Activated T-cell treated with anti-CD3 and anti-CD28 coated beads, Interleukin-2, amount 50 U/mL, for 72 hours (primary cell): ENCODE measurements at places on chromosomes 2 and 18. TPM values are rescaled to one million over a fixed set of nuclear protein-coding genes. Genes with fewer than 3 reads are reported as not detected.

- H3K27ac ChIP-seq = peak overlapping the region; percentile 84
- no peak overlapping the region for H3K4me3 ChIP-seq
- peaks cover under 1% of the 10 kb centered on the region for H3K36me3 ChIP-seq
- H3K27me3 ChIP-seq = no peaks in the 10 kb centered on the region
- H3K4me1 ChIP-seq = peaks cover 97% of the 10 kb centered on the region
Observed at GRCh38 chr18:13288509-13289133, 70.1 kb downstream of the LDLRAD4 start.

LBX2 gene
- 1.2 TPM for total RNA-seq

DNA sequence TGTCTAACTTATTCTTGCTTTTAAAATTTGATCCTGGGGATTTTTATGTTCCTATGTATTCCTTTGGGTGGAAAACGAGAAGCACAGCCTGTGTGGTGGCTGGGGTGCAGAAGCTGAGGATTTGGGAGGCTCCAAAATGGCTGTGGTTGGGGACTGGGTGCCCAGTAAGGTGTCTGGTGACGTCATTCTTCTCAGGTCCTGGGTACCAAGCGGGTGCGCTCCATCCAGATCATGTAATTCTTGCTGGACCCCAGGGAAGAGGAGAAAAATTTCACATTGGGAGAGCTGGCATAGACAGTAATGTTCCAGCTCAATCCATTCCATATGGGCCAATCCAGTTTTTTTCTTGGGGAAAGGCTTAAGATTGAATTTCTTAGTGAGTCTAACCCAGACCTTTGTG, 61.1 kb upstream of the THOC1 start:
- H3K27ac ChIP-seq = no peak overlapping the region
- no peaks in the 10 kb centered on the region for H3K4me1 ChIP-seq
- no peak for DNase-seq
- H3K27me3 ChIP-seq = no peaks in the 10 kb centered on the region

REEP1 gene
- total RNA-seq = 0.63 TPM

PLGLB2 gene
- 2.6 TPM for total RNA-seq

- no peak overlapping the region for H3K27ac ChIP-seq
- H3K27me3 ChIP-seq = no peaks in the 10 kb centered on the region
- H3K4me1 ChIP-seq = peaks cover 29% of the 10 kb centered on the region
Observed at GRCh38 chr2:237669628-237670392, 42.4 kb downstream of the LRRFIP1 start.

DNA sequence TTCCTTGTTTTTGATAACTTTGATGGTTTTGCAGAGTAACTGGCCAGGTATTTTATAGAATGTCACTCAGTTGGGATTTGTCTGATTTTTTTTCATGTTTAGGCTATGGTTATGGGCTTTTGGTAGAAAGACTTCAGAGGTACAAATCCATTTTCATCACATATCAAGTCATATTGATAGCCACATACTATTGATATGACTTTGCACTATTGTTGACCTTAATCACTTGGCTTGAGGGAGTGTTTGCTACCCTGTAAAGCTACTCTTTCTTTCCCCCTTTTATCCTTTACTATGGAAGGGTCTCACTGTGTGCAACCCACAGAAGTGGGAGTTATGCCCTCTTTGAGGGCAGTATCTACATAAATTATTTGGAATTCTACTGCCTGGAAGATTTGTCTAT, 109.8 kb downstream of the BABAM2 start:
- DNase-seq = no peak
- H3K27ac ChIP-seq = no peak overlapping the region
- H3K4me3 ChIP-seq = no peak overlapping the region
- peaks cover 39% of the 10 kb centered on the region for H3K4me1 ChIP-seq
- H3K27me3 ChIP-seq = no peaks in the 10 kb centered on the region

- no peaks in the 10 kb centered on the region for H3K27me3 ChIP-seq
- H3K27ac ChIP-seq = peak within 1 kb of the TSS; percentile 84
- H3K4me1 ChIP-seq = peaks cover 66% of the 10 kb centered on the region
- peaks cover 10% of the 10 kb centered on the region for H3K36me3 ChIP-seq
- peak; percentile 74 for DNase-seq
- H3K4me3 ChIP-seq = peak within 1 kb of the TSS; percentile 94
Observed at GRCh38 chr2:240567872-240568677, at the start of gene RNPEPL1. RNPEPL1 (plus strand) TSS chr2:240568484; CDS start chr2:240568587, 103 bp downstream.

GRCh38 chr18:6652098-6652497, 77.4 kb upstream of the ARHGAP28 start:
- H3K27ac ChIP-seq = peak overlapping the region; percentile 8
- no peaks in the 10 kb centered on the region for H3K4me1 ChIP-seq
- H3K4me3 ChIP-seq = no peak overlapping the region
- H3K36me3 ChIP-seq = no peaks in the 10 kb centered on the region
- H3K27me3 ChIP-seq = no peaks in the 10 kb centered on the region

DNA sequence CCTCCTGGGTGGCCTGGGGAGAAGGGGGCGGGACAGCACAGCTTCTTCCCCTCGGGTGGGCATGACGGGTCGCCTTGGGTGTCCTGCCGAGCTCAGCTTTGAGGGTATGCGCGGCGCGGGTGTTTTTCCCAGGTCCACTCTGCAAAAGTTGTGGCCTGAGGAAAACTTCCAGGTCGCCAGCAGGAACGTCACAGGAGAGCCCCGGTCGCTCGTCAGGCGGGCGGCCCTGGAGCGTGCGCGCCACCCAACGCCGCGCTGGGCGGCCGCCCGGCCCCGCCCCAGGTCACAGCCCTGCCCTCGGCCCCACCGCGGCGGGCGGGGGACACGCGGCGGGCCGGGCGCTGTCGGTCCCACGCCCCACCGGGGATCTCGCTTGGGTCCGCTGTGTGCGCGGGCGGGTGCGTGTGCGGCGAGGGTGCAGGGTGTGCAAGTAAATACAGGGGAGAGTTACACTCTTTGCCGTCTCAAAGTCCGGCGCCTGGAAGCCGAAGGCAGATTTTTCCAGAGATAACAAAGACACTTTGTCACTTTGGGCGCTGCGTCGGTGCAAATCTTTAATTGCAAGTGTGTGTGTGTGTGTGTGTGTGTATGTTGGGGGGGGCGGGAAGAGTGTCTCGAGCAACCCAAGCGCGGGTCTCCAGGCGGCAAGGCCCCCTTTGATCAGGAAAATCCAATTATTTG, 616 bp upstream of the SP5 start:
- H3K4me1 ChIP-seq = peaks cover 39% of the 10 kb centered on the region
- no peak overlapping the region for H3K27ac ChIP-seq
- peak overlapping the region; percentile 86 for H3K4me3 ChIP-seq
- peaks cover 4% of the 10 kb centered on the region for H3K36me3 ChIP-seq
- peaks cover 80% of the 10 kb centered on the region for H3K27me3 ChIP-seq
- DNase-seq = peak; percentile 27

C18orf63 gene
- not detected for total RNA-seq

SLC5A6 gene
- total RNA-seq = 39.2 TPM

DNA sequence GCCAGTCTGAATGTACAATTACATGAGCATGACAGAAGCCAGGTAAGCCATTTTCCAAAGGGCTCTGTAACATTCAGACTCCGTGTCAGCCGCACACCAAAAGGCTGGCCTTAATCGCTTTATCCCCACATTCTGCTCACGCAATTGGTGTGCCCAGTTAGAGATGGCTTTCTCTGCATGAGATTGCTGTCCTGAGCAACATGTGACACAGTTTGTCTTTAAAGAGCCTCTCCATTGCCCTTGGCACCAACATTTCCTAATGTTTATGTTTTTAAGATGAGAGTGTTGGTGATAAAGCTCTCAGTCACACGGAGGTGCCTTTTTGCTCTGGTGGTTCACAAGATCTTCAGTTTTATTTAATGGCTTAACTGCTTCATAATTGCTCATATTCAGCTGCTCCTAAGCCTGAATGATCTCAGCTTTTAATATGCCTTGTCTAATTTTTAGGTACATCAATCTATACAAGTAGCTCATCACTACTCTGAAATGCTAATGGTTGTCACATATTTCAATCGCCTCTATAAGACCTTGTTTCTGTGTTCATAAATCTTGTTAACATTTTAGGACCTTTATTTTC, 164.8 kb upstream of the ACVR2A start:
- H3K4me1 ChIP-seq = no peaks in the 10 kb centered on the region
- H3K4me3 ChIP-seq = no peak overlapping the region
- DNase-seq = no peak
- no peaks in the 10 kb centered on the region for H3K36me3 ChIP-seq
- H3K27me3 ChIP-seq = no peaks in the 10 kb centered on the region

GRCh38 chr2:63044362-63045327, 6.0 kb upstream of the OTX1 start:
- peaks cover 1% of the 10 kb centered on the region for H3K36me3 ChIP-seq
- no peak for DNase-seq
- no peak overlapping the region for H3K4me3 ChIP-seq
- peaks cover 31% of the 10 kb centered on the region for H3K4me1 ChIP-seq
- H3K27ac ChIP-seq = no peak overlapping the region
